ENCODE measurements at places on chromosomes 12 and 14.

DNA sequence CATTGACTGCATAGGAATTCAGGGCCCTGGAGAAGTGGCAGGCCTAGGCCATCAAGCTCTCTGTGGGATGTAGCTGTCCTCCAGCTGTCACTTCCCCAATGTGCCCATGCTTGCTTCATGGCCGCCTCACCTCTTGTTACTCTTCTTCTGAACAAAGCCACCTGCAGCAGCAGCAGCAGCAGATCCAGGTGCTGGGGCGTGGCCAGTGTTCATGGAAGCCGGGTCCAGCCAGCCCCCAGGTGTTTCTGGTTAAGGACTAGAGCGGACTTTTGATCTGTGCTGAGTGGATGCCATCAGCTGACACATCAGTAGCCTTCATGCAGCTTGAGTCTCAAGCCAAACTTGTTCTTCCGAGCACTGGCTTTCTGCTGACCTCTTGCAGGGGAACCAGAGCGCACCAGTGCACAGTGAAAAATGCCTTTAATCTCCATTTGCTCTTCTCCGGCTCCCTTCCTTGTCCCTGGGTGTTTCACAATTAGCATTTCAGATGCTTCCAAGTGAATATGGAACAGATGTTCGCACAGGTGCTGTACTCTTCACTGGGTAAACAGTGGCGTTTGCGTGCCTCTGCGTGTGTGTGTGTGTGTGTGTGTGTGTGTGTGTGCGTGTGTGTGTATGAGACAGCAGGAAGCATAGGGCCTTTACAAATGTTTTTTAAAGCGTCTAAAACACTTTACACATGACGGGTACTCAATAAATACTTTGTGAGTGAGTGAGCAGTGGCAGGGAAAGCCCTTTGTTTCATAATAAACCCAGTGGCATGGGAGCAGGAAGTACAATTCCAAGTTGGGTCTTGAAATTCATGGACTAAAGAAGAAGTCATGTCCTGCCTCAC is 20.1 kb downstream of the TPCN1 start:
- peak; percentile 96 for DNase-seq

- no peak for DNase-seq
Measured at GRCh38 chr12:109617491-109617890, 43.9 kb downstream of the MVK start.

DNA sequence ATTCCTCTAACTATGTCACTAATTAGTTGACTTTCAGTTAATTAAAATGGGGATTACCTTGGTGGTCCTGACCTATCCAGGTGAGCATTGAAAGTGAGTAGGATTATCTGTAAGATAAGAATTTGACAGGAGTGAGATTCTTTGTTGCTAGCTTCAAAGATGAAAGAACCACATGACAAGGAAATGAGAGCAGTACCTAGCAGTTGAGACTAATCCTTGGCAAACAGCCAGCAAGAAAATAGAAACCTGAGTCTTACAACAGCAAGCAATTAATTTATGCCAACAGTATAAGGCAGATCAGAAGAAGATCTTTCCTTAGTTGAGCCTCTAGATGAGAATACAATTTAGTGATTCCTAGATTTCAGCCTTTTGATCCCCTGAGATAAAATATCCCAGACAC is 1058.4 kb downstream of the LRFN5 start:
- DNase-seq: peak; percentile 9

- DNase-seq: no peak
Measured at GRCh38 chr14:22403296-22403695, 185.7 kb downstream of the DAD1 start.

- no peak for DNase-seq
Measured at GRCh38 chr14:92244805-92245204, 78.2 kb upstream of the SLC24A4 start.

Data from NCI-H146 (cell line).